ENCODE measurements at places on chromosomes 5 and 9. TPM values are rescaled to one million over a fixed set of nuclear protein-coding genes. Genes with fewer than 3 reads are reported as not detected.
A peak's percentile ranks its signal among the peaks of the same experiment; 100 is the strongest.

SEC16A gene
- 3.9 TPM for polyA plus RNA-seq

GRCh38 chr9:81083854-81084512 lies 605.4 kb downstream of the TLE1 start:
- DNase-seq, result no peak

- DNase-seq, result no peak
Measured at GRCh38 chr5:178440181-178440580, 150.0 kb downstream of the COL23A1 start.

PRUNE2 gene
- not detected for polyA plus RNA-seq

KCNV2 gene
- not detected for polyA plus RNA-seq

TAF11L10 gene
- not detected for polyA plus RNA-seq

SCGB3A2 gene
- not detected for polyA plus RNA-seq

CCNO gene
- polyA plus RNA-seq, result not detected

MYMK gene
- polyA plus RNA-seq, result not detected

GRCh38 chr5:52740007-52740406 lies 47.7 kb upstream of the ITGA1 start:
- no peak for DNase-seq

- DNase-seq, result no peak
Measured at GRCh38 chr9:34510497-34511468, 12.0 kb downstream of the ENHO start.

PCDHGA4 gene
- polyA plus RNA-seq, result 0.10 TPM

UNC5A gene
- not detected for polyA plus RNA-seq

CTXN3 gene
- not detected for polyA plus RNA-seq

GRCh38 chr9:127411122-127411521 lies 13.1 kb upstream of the ZNF79 start:
- no peak for DNase-seq

DNA sequence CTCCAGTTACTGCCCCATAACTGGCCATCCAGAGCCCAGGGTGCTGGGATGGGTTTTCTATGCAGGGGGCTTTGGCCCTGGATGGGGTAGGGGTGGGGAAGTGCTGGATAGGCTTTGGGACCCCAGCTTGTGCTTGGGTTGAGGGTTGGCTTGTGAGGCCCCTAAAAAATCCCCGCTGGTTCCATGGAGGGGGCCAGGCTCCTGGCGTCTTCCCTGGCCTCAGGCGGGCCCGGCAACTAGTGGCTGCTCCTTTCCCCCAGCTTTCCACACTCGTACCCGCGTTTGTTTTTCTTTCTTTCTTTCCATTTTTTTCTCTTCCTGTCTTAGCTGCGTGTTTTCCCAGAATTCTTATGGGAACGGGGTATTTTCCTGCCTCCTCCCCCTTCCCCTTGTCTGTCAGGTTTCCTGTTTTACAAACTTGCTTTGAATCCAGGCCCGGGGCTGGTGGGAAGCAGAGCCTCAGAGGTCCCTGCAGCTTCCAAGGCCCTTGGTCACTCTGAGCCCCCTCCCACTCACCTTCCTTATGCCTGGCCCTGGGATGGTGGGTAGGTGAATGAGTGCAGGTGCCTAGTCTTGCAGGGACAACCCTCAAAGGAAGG lies 40.2 kb downstream of the RGS3 start:
- DNase-seq, result no peak

DNA sequence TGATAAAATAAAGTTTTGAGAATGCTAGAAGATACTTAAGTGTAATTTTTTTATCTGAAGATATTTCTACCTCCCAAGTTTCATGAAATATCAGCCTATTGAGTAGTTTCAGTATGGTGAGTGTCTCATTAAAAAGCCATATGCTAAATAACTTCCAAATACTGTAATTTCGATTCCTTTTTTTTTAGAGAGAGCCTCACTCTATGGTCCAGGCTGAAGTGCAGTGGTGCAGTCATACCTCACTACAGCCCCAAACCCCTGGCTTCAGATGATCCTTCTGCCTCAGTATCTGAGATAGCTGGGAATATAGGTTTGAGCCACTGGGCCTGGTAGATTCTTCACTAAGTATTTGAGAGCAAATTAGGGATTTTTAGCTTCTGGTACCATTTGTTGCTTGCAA lies 24.5 kb downstream of the CDC42SE2 start:
- no peak for DNase-seq

- DNase-seq, result no peak
Measured at GRCh38 chr5:78364005-78364404, 3.6 kb downstream of the SCAMP1 start.

DNA sequence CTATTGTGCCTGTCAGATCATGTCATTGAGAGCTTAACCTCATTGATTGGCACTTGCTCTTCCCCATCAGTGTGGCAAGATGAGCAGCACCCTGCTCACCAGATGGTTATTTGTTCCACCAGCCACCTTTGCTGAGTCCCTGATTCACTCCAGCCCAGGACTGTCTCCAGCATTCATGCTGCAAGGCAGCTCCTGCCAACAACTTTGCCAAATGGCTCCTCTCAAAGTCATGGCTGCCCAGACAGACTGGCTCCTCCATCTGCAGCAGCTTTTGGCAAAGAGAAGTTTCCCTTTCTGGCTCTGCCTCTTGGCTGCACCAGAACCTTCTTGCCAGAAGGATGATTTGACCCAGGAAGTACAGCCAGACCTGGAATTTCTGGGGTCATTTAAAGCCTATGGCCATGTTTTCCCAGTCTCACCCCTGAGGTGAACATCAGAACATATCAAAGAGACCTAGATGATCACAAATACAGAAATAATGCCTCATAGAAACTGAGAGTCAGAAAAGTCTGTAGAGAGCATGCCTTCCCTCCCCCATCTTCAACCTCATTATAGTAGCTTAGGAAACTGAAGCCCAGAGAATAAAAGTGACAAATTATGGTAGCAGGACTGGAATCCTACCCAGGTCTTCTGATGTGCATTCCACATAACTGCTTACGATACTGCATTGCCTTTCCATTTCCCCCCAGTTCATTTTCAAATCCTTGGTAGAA lies 10.4 kb downstream of the PPP2R2B start:
- DNase-seq, result no peak

- no peak for DNase-seq
Measured at GRCh38 chr5:113043491-113043931, 66.9 kb downstream of the DCP2 start.

CDH6 gene
- polyA plus RNA-seq, result not detected

DNA sequence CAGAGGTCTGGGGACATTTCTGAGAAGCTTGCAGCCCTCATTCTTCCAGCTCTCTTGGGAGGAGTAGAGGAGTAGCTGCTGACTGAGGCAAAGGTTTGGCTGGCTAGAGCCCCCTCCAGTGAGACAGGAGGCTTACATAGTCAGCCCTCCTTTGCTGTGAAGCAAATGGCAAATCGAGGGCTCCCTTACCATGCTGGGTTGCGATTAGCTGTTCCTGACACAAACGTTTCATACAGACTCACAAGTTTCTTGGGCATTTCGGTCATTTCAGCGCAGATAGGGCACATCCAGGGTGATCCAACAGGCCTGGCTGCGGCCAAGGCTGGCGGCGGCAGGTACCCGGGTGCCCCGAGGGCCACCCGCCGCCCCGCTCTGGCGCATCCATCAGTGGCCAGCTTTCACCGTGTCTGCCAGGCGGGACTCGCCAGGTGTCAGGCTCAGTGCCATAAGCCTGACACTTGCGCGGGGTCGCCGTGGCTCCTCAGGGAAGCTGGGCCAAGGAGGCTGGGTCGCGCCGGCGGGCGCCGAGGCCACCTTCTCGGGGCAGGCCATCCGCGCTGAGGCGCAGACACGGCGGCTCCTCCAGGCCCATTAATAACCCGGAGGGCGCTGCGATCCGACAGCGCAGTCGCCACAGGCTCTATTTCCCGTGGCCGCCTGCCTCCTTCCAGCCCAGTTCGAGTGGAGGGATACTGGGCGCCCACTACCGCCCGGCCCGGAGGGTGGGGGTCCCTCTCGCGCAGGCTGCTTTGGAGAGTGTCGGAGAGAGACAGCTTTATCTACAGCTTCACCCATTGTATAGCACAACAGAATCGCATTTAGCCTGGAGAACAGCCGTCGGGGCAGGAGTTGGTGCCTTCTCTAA lies 9.1 kb downstream of the PRDM6 start:
- DNase-seq, result no peak

- no peak for DNase-seq
Measured at GRCh38 chr9:37796232-37796631, 4.4 kb upstream of the DCAF10 start.

DNA sequence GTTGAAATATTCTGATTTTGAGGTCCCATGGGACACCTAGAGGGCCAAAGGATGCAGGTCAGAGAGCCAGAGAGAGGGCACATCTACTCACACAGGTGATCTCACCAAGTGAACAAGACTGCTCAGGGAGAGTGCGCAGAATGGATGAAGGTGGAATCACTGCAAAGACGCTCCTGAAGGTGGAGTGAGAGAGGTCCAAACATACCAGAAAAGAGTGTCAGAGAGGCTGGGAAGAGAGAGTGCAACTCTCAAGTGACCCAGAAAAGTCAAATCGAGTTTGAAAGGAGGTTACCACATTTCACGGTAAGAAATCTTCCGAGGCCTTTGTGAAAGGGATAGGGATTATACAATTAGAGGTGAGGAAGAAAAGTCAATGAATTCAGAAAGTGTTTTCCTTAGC lies 173.4 kb downstream of the EPB41L4A start:
- no peak for DNase-seq

TSSK1B gene
- not detected for polyA plus RNA-seq

DBH gene
- polyA plus RNA-seq, result not detected

DNA sequence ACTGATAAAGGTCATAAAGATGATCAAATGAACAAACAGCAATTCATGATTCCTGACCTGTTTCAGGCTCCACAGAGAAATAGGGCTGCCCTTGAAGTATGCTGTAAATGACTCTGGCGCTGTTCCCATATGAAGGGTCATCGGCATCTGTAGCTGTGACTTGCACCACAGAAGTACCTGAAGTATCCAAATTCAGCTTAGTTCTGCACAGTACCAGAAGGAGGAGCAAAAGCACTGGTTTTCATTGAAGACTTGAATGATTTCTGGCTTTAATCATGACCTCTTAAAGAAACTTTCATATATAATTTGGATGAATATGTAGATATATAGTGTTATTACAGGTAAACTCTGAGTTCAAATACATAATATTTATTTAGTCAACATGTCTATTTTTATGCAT lies 109.1 kb downstream of the CDH10 start:
- no peak for DNase-seq

SLC4A9 gene
- polyA plus RNA-seq, result not detected

GRCh38 chr5:10372726-10373709 lies 19.5 kb downstream of the MARCHF6 start:
- DNase-seq, result no peak

PCDHB11 gene
- polyA plus RNA-seq, result not detected

DNA sequence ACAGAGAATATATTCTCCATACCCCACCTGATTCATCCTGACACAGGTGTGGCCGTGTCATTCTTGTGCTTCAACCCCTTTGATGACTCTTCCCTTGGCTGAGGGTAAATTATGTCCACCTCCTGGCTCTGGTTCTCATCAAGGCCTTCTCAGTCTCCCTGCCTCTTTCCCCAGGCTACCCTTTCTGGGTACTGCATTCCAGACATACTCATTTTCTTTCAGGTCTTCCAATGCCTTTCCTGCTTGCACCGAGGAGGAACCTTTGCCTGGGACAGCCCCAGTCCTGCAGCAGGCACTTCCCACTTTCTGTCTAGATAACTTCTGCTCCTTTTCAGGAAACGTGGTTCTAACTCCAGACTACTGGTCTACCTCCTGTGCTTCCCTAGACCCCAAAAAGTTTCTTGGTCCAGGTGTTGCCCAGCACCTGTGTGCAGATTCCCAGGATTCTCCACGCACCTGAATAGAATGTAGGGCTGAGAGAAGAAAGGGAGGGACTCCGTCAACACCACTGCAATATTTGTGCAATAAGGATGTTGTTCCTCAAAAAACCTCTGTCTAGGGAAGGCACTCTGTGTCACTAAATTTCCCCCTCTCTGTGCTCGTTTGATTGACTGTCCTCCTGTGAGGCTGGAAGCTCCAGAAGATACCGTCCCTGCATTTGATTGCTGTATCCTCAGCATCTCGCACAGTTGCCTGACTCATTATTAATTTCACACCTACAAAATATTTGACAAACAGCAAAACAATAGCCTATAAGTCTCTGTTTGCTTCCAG lies 255.4 kb upstream of the NFIL3 start:
- no peak for DNase-seq

- DNase-seq, result no peak
Measured at GRCh38 chr9:91220491-91221135, 141.1 kb downstream of the AUH start.

DNA sequence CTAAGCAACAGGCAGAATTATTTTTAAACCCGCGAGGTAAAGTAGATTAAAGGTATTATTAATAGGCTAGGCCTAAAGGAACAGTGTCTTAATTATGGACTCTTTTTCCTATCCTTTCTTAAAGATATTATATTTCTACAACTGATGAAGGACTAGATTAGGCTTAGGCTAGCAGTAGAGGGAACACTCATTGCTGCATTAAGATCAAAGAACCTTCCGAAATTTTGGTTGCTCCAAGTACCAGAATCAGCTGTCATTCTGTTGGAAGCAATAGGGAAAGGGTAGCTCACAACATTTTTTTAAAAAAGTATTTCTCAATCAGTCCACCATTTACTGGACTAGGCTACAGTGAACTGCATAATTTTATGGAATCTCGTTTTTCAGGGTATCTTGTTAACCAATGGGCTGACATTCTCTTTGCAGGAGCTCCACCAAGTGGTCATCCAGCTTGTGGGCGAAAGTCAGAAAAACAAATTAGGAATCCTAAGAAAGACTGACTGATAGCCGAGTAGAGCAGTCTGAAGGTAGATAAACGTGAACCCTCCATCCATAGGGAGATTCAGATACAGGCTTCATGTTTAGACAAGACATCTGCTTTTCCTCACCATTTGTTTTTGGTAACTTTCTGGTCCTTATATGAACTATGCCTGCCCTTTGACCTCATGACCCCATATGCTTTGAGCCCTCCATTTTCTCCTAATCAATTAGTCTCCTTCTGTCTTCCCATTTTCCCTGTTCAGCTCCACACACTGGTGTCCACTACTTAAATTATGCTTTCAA lies 103.6 kb upstream of the CHD1 start:
- DNase-seq, result peak; percentile 13

All from immature natural killer cell (primary cell).